ENCODE measurements at places on chromosomes 7 and 10.

DNA sequence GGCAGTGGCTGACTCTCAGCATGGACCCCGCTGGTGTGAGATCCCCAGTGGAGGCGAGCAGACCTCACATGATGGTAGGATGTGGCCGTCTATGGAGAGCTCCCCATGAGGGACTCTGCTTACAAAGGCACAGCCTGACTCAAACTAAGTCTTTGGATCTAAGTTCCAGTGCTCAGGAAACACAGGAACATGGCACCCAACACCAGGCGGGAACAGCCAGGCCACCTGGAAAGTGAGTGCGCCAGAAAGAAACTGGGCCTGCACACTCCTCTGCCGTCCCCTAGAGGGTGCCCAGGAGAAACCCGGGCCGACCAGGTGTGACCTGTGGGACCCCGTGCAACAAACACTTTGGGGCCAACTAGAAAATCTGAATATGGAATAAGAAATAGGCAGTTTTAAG, 10.0 kb downstream of the PITRM1 start:
- DNase-seq = no peak

DNA sequence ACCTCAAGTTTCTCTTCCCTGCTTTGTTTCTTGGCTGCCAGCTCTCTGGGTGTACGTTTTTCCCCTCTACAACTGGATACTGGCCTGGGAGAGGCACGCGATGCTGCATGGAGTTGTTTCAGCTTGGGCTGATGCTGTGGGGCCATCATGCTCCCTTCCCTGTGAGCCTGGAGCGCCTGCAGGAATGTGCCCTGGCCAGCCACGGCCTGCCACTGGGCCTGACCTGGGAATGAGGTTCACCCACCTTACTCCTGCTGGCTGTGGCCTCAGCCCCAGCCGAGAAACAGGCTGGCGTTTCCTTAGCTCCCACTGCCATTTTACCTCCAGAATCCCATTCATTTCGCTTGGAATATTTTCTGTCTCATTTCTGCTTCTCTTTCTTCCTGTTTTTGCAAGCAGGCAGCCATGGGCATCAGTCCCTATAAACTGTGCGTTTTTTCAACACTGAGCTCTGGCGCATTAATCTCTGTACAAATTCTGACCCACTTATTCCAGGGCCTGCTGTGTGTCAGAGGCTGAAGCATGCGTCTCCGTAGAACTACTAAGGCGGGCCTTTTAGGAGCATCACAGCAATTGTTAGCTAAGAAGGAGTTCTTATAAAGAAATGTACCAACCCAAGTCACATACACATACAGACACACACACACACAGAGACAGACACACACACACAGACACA, 57.9 kb downstream of the GATA3 start:
- DNase-seq = no peak

GRCh38 chr7:36021917-36022550, 131.0 kb upstream of the EEPD1 start:
- no peak for DNase-seq

GRCh38 chr7:11332865-11333228, 359.2 kb downstream of the PHF14 start:
- no peak for DNase-seq

- no peak for DNase-seq
Observed at GRCh38 chr7:132437730-132438129, 138.5 kb downstream of the PLXNA4 start.

DNA sequence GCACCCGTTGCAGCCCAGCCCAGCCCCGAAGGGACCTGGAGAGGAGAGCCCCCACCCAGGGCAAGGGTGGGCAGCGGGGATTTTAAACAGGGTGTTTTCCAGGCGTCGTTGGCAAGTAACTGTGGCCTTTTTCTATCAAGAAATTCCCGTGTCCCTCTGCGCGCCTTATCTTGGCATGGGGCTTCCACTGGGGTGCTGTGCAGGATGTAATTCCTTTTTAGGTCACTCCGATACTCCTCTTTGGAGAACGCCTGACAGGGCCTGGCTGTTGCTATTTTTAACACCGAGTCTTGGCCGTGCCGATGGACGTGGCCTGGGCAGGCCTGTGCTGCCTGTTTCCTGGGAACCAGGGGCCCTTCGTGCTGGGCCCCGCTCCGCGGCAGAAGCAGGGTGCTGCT, 93.8 kb downstream of the INPP5A start:
- DNase-seq = no peak

DNA sequence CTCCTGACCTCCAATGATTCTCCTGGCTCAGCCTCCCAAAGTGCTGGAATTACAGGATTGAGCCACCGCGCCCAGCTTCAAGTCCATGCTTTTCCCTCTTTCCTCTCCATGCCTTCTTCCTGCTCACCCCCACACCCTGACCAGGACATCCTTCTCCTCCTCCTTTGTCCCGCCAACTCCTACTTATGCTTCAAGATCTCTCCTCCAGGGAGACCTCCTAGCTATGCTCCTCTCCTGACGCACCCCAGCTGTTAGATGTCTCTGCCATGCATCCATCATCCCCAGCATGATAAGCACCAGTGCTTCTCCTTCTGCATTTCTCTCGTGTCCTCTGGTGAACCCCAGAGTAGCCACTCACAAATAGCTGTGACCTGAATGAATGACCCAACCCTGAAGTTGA, 21.1 kb downstream of the SRRM3 start:
- DNase-seq = no peak

- no peak for DNase-seq
Observed at GRCh38 chr10:24726626-24727025, 2.9 kb upstream of the ARHGAP21 start.

DNA sequence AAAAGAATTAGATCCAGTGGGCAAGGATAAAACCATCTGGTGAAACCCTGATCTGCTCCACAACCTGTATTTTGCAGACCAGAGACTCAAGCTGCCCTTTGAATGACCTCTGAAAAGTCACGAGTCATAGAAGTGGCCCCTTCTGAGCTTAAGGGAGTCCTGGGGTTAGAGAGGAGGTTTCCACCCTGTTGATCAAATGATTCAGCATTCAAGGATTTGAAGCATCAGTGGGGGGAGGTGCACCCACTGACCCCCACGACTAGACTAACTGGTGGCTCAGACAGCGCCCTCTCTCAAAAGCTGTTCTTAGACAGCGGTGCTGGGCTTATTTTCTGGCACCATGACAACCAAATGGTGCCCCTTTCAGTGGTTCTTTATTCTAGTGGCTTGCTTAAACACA, 44.3 kb downstream of the PLCE1 start:
- DNase-seq = no peak

- peak; percentile 66 for DNase-seq
Observed at GRCh38 chr7:23680414-23681405, 711 bp downstream of the FAM221A start.

DNA sequence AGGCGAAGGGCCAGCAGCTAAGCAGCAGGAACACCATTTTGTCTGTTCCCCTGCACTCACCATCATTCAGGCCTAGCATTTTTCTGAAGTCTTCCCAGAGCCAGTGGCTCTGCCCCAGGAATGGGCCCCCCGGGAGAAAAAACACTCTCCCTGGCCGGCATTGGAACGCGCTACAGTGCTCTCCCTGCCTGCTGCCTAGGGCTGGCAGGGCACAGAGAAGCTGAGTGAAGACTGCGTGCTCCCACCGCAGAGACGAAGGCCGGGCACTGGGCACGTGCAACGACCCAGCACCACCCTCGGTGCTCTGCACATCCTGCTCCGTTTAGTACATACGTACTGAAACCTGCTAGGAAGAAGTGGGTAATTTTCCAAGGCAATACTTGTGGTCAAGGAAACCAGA, 34.4 kb downstream of the HSPA12A start:
- no peak for DNase-seq

DNA sequence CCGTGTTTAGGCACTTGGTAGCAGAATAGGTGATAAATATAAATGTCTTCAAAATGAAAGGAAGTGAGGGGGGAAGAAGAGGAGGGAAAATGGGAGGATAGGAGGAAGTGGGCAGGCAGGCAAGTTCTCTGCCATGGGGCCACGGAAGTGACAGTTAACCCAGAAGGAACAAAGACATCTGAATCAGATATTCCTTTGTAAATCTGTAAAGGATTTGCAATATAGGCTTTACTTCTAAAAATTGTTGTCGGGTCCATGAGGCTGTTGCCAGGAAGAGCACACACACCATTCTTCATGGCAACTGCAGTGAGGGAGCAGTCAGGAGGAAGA, 23.7 kb upstream of the RASSF4 start:
- DNase-seq = no peak

DNA sequence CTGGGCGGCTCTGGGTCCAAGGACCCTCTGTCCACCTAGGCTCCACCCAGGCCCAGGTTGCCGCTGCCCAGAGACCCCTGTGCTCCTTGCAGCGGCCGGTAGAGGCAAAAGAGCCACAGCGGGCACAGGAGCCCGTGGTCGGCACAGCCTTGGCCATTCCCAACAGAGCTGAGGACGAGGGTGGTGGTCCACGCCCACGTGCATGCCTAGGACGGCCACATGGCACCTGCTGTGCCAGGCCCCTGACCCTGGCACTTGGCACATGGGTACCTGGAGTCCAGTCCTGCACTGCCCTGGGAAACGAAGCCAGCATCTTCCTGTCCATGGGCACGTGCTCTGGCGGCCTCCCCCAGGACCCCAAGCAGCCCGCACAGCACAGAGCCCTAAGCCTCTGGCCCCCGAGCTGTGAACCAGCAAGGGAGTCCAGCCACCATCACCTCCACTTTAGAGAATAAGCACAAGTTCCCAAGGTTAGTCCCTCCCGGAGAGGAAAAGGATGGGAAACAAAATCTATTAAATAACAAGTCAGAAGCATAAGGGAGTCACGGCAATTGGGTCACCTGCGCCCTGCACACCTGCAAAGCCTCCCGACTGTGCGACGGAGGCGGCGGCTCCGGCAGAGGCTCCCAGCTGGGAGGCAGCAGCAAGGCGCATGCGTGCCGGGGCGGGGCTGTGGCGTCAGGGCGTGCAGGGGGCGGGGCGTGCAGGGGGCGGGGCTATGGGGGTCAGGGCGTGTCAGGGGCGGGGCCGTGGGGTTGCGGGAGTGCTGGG, 59.1 kb downstream of the STK32C start:
- peak; percentile 1 for DNase-seq

GRCh38 chr10:51124852-51125251, 50.6 kb downstream of the PRKG1 start:
- no peak for DNase-seq

- DNase-seq = no peak
Observed at GRCh38 chr10:17344206-17344605, 110.2 kb downstream of the ST8SIA6 start.

DNA sequence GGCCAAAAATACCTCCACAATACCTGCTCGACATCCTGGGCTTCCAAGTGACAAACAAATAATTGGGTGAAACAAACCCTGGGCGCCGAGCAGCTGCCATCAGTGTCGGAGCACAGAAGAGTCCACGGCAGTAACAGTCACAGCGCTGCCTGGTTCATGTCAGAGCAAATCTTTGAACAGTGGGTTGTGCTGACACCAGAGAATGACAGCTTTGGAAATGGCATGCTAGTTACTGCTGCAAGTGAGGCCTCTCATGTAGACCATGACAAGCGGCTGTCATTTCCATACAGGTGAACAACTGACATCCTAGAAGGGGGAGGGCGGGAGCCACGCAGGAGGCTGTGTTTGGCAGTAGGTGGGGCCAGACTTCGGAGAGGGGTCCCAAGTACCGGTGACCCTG, 420.5 kb upstream of the GALNT17 start:
- DNase-seq = no peak

DNA sequence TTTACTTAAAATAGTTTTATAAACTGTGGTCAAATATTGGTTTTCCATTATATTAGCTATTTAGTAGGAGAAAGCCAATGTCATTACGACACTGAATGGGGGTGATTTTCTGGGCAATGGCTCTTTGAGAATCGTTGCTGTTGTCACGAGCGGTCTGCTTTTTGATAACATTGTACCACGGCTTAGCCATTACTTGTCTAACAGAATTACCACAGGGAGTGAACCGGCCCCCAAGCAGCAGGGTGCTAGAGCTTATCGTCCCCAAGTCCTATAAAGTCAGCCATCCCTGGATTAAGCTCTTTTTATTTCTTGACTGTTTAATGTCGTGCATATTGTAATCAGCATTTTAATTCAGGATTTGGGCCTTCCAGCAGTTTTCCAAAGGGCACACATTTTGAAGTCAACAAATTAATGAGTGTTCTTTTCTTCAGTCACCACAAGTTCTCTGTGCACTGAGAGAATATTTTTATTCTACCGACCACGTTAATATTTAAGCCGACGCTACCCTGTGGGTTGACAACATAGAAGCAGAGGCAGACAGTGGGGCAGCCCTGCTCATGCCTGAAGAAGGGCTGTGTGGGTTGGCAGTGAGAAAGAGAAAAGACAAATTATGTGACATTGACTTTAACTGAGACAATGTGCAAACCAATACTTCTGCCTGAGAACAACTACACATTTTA, 125.8 kb downstream of the ICA1 start:
- DNase-seq = no peak

- no peak for DNase-seq
Observed at GRCh38 chr10:59303018-59303417, 59.3 kb downstream of the FAM13C start.

DNA sequence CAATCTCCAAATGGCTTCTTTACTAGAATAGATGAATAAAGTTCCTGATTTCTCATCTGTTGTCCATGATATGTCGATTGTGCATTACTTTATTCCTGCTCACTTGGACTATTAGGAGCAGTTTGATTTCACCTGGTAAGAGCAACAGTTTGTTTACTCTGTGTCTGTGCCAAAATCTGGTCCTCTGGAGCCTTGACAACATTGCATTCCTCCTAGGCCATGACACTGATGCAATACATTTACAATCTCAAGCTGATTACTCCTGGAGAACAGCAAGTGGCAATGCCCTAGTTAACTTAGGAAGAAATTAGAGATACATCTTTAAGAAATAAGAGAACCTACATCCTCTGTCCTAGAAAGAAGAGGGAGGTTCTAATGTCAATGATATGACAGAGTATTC, 71.8 kb downstream of the SGCE start:
- DNase-seq = no peak

- no peak for DNase-seq
Observed at GRCh38 chr7:3481435-3481834, 180.4 kb downstream of the SDK1 start.

- DNase-seq = no peak
Observed at GRCh38 chr7:41738806-41739205, 35.9 kb upstream of the INHBA start.

- no peak for DNase-seq
Observed at GRCh38 chr10:63711867-63712716, 190.9 kb downstream of the REEP3 start.

- DNase-seq = no peak
Observed at GRCh38 chr10:111103196-111103840, 26.5 kb downstream of the ADRA2A start.
